HCEC 1CT (cell line): ENCODE measurements at places on chromosomes 16 and 17.

GRCh38 chr17:34464812-34465211 is 101.8 kb upstream of the CCL1 start:
- no peak for DNase-seq

GRCh38 chr16:754656-755055 is 5.9 kb upstream of the MSLN start:
- no peak for DNase-seq

DNA sequence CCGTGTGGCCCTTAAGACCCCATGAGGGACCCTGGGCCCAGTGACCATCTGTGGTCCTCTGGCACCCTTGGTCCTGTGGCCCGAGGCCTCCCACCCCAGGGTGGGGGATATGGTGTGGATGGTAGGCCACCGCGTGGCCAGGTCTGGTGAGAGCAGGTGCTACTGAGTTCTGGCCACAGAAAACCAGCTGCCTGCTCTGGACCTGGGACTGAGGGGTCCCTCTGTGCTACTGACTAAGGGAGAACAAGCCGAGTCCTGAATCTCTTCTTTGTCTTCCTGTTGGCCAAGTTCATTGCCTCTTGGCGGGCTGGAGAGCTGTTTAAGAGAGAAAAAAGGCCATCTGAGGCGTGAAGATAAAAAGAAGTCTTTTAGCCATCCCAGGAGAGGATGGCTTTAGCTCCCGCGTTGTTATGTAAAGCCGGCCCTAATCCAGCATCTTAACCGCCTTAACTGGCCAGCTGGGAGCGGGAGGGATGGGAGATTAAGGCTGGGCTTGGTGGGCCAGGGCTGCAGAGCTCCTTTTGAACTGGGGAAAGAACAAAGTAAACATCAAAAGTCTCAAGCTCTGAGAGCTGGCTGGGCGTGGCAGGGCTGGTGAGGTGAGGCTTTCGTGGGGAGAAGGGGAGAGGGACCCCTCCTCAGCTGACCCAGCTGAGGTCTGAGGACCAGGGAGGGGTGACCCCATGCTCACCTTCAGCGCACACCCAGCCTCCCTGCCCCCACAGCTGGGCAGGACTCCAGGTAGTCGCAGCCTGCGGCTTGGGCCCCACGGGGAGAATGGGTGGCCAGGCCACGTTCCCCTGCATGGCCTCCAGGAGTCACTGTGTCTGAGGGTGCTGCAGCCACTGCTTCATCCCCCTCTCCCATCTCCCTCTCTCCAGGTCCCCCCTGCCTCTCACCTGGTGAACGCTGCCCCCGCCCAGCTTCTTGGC is 62.4 kb downstream of the NKD1 start:
- no peak for DNase-seq

DNA sequence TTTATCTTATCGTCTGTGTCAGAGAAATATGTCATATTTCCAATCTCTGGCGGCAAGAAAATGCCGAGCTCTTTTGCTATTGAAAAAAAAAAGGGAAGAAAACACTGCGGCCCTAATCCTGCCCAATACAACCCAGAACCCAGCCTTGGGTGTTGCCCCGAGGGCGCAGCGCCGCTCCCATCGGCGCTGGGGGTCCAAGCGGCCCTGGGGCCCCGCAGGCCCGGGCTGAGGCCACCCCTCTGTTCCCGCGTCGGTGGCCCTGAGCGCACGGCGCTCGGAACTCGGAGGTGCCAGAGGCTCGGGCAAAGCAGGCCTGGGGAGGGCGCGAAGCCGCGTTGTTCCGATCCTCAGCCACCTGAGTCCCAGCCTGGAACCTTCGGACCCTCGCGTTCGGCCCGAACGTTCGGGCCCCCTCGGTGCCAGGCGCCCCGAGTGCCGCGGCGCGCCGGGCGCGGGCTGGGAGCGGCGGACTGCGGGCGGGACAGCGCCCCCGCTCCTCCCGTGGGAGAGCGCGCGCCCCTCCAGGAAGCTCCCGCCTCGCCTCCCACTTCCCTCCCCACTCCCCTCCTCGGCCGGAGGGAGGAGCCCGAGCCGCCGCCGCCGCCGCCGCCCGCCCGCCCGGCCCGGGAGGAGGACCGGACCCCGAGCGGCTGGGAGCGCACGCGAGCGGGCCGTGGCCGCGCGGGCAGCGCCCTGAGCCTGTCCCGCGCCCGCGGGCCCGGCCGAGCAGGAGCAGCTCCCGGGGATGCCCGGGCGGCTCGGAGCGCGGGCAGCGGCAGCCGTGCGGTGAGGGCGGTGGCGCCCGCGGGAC is at the start of gene CPNE2:
Gene CPNE2 (plus strand): TSS at position 609 of the 811 bp plus-strand sequence. CDS start 18,160 bp downstream, outside the sequence.
- peak; percentile 25 for DNase-seq

- no peak for DNase-seq
Measured at GRCh38 chr17:10147040-10147439, 51.4 kb downstream of the GAS7 start.

DNA sequence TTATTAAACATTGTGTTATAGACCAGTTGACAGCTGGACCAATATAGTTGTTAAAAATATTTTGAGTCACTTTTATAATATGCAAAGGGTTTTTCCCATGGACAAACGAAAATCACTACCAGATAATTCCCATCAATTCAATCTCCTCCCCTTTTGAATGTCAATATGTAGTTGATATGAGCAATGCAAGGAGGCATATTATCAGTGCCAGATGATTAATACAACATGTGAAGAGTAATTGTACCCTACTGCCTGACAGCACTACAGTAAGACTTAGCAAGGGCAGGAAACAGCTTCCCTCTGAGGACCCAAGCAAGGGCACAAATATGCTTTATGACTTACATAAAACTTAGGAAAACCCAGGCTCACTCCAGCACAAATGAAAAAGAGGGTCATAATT is 17.3 kb downstream of the KANSL1 start:
- peak; percentile 41 for DNase-seq

DNA sequence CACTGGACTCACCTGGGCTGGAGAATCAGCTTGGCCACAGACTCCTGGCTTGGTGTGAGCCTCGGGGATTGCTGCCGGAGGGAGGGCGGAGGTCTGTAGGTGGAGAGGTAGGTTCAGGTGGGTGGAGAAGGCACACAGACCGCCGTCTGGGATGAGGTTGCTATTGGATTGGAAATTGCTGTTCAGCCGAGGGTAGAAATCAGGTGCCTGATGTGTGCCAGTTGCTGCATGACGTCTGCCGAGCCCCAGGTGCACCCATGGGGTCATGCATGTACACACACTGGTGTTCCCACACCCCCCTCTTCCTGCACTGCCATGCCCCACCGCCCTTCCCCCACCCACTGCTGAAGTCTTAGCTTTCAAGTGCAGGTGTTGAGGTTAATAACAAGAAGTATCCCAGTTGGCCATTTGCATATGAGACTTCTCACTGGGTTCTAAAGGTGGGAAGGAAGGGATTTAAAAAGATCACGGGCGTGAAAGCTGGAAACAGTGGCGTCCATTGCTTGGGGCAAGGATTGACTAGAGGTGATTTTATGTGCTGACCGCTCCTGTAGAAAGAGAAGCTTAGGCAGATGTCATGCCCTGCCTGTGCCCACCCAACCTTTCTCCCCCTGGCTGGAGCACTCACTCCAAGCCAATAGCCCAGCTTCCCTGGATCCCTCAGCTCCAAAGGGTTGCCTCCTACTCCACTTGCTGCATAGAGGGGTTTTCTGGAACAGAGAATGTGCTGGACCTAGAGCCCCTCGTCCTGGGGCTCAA is 193.6 kb downstream of the CCDC182 start:
- no peak for DNase-seq

DNA sequence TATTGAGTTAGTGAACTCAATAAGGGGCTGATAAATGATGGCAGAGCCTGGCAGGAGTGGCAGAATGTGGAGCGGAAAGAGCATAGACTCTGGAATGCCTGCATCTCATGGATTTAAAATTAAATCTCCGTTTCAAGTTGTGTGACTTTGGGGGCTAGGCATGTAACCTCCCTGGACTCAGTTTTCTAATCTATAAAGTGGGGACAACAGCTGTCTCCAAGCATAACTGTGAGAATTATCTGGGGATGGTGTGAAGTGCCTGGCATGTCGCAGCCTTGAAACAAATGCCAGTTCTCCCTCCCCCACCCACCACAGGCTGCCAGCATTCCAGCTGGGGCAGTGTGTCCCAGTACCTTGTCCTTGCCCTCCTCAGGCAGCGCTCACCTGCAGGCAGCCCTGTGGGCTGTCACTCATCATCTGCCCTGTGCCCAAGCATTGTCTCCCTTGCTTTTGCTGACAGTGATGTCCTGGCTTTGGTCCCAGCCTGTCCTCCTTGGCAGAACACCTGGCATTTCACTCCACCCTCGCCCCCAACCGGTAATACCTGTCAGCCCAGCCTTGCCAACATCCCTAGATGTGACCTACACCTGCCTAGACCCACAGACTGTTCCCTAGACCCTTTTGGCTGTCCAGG is 129.6 kb downstream of the MRM1 start:
- no peak for DNase-seq

DNA sequence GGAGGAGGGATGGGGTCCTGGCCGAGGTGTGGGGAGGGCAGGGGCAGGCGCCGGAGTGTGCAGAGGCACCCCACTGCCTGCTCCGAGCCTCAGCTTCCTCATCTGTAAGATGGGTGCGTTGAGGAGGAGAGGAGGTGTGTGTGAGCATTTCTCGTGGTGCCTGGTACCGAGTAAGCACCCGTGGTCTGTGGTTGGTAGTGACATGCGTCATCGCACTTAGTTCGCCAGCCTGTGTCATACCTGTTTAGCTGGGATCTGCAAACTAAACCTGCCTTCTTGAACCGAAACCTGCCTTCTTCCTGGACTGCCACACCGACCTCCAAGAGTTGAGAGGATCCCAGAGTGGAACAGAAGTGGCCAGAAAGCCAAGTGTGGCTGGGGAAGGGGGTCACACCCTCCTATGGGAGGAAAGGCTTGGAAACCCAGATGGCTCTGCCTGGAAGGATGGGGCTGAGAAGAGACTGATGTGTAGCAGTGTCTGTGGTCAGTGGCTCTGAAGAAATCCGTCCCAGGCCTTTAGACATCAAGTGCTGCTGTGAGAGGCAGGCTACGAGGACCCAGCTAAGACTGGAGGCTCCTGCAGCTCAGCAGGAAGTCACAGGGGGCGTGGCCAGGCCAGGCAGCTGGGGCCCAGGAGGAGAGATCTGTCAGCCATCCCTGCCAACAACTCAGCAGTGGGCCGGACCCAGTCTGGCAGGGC is 162.6 kb upstream of the PLCG2 start:
- peak; percentile 30 for DNase-seq

GRCh38 chr17:29131814-29132682 is 48.1 kb downstream of the MYO18A start:
- peak; percentile 88 for DNase-seq

DNA sequence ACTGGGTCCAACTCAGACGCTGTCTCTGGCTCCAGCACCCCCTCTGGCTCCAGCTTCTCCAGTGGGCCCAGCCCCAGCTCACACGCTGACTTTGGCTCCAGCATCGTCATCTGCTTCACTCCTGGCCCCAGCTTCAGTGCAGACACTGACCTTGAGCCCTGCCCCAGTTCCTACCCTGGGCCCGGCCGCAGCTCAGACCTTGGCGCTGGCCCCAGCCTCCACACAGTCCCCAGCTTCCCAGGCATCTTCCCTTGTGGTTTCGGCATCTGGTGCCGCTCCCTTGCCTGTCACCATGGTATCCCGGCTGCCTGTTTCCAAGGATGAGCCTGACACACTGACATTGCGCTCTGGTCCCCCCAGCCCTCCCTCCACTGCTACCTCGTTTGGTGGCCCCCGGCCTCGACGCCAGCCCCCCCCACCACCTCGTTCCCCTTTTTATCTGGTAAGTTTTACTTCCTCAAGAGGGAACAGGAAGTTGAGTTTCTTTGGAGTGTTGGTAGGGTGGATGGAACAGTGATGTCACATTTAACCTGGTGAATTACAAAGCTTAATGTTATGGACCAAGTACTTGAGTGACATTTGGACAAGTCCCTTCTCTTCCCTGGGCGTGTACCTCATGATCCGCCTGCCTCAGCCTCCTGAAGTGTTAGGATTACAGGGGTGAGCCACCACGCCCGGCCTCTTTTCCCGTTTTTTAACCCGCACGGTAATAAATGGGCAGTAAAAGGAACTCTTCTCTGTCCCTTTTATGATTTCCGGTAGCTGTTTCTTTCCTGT is 23.4 kb upstream of the PHKG2 start:
- no peak for DNase-seq

- no peak for DNase-seq
Measured at GRCh38 chr17:33183487-33184026, 109.5 kb downstream of the ASIC2 start.

- no peak for DNase-seq
Measured at GRCh38 chr17:1181753-1182137, 2.0 kb upstream of the ABR start.

DNA sequence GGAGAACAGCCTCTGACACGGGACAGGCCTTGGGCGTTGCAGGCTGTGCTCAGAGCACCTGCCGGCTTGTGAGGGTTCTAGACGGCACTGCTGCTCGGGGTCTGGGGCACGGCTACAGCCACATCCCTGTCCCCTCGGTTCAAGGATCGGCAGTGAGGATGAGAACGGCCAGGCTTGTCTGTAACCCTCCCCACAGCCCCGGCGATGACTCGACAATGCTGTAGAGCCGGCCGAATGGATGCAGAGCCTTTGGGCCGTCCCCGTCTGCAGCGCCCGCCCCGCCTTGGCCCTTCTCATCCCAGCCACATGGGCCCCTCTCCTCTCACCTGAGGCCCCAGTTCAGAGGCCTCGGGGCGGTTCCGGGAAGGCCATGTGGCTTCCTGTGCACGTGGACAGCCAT is 49.0 kb upstream of the METRNL start:
- no peak for DNase-seq

DNA sequence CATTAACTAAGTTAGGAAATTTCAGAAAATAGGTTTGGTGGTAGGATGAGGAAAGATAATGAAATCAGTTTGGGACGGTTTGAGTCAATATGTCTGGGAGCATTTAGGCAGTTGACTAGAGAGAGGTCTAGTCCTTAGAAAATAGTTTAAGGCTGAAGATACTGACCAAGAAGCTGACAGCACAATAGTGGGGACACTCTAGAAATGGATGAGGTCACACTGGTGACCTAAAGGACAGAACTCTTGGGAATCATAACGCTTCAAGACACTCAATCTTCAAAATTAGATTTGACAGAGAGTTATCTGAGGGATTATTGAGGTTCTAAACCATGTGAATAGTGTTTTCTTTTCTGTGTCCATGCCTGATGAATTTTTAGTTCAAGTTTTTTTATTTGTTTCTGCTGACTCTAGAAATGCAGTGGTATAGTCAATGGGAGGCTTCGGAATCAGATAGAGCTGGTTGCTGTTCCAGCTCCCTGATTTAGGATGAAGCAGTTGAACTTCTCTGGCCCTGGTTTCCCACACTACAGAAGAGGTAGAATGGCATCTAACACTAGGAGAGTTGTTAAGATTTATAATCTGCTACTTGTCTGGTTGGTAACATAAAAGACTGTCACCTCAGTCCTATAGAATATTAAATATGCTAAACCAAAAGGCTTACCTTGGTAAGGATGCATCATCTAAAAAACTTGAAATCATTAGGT is 29.7 kb downstream of the MMD start:
- no peak for DNase-seq

DNA sequence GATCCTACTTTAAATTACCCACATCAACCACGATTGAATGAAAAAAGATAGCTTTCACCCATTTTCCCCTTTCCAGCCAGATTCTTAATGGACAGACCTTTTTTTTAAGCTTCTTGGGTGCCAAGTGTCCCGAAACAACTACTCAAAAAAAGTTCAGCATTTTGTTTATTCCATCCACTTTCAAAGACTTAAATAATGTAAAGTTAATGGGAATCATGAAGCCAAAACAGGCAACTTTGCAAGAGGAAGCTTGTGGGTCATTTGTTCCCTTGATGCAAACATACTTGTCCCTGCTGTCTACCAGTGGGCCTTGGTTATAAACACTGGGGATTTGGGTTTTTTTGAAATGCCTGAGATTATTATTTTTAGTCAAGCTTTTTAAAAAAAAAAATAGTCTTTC is 414.0 kb upstream of the PSMD7 start:
- DNase-seq: no peak

- DNase-seq: peak; percentile 48
Measured at GRCh38 chr17:67139784-67140665, 95.7 kb downstream of the CACNG1 start.

- peak; percentile 85 for DNase-seq
Measured at GRCh38 chr17:42342242-42343008, 45.8 kb downstream of the STAT3 start.
